Mucosa of gallbladder (tissue), 1 donor: ENCODE measurements at places on chromosomes 3 and 15. TPM values are rescaled to one million over a fixed set of nuclear protein-coding genes. Genes with fewer than 3 reads are reported as not detected.

Gene AGBL1
- total RNA-seq: not detected

Gene GNB4
- 14.5 TPM for total RNA-seq

Gene LRRC31
- 2.9 TPM for total RNA-seq

Gene RPSA
- 518 TPM for total RNA-seq

Gene P3H2
- total RNA-seq: 11.4 TPM

Gene TSC22D2
- total RNA-seq: 25.6 TPM

Gene TBC1D2B
- total RNA-seq: 75.5 TPM

Gene SKOR1
- total RNA-seq: 0.43 TPM

Gene TNFSF10
- 40.3 TPM for total RNA-seq

Gene PDHB
- 57.2 TPM for total RNA-seq

Gene NANOGP8
- 0.46 TPM for total RNA-seq

Gene CLDN16
- 3.2 TPM for total RNA-seq

Gene CCR2
- total RNA-seq: 4.1 TPM

Gene MRAS
- 31.7 TPM for total RNA-seq

Gene SLC51B
- 0.37 TPM for total RNA-seq

Gene ZBED2
- 5.6 TPM for total RNA-seq

Gene MKRN3
- total RNA-seq: not detected

Gene NDN
- 61.9 TPM for total RNA-seq

Gene MED12L
- total RNA-seq: 7.5 TPM

Gene CCDC80
- total RNA-seq: 67.8 TPM

Gene SNX4
- 42.9 TPM for total RNA-seq

Gene FBXW12
- total RNA-seq: not detected

Gene SNTN
- total RNA-seq: not detected

Gene GOLGA6L9
- 2.1 TPM for total RNA-seq

Gene UBAP1L
- 5.6 TPM for total RNA-seq

Gene DUOX1
- total RNA-seq: 23.4 TPM

Gene TMEM207
- not detected for total RNA-seq

Gene CCDC9B
- 107 TPM for total RNA-seq

Gene PLA2G4E
- 0.09 TPM for total RNA-seq

Gene ATP13A4
- total RNA-seq: 47.2 TPM

Gene FILIP1L
- total RNA-seq: 142 TPM

Gene ATP13A5
- 0.86 TPM for total RNA-seq

Gene CFAP20DC
- 1.9 TPM for total RNA-seq

Gene GUCA1C
- not detected for total RNA-seq

Gene RTP4
- total RNA-seq: 5.4 TPM

Gene HIGD2B
- total RNA-seq: not detected

Gene FRMD5
- total RNA-seq: 3.3 TPM

Gene SLC22A14
- total RNA-seq: 0.46 TPM

Gene ZPLD1
- 14.2 TPM for total RNA-seq

Gene C3orf22
- not detected for total RNA-seq

Gene CCDC54
- not detected for total RNA-seq

Gene ILDR1
- total RNA-seq: 19.9 TPM

Gene MINAR1
- 0.32 TPM for total RNA-seq

Gene CCR9
- 0.23 TPM for total RNA-seq

Gene HEXA
- total RNA-seq: 96.1 TPM

Gene C3orf52
- 24.3 TPM for total RNA-seq

Gene CEMIP
- total RNA-seq: 1.6 TPM

Gene KLHL40
- total RNA-seq: not detected
